ENCODE measurements at places on chromosomes 1 and 21. TPM values are rescaled to one million over a fixed set of nuclear protein-coding genes. Genes with fewer than 3 reads are reported as not detected.

DNA sequence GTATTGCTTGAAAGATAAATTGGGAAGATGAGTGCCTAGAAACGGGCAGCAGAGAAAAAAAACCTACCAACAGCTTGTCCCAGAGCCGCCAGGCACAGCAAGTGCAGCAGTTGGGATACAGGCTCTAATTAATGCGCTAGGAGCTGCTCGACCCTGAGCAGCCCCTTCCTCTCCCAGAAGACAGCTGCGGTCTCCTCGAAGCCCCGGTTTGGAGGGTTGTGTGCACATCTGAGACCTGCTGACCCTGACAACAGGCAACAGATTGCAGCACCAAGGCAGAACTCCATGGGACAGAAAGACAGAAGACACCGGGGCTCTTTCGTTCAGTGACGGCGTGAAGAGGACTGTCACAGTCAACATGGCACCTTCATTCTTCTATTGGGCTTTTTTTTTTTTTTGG lies 101.4 kb downstream of the TSEN15 start:
- DNase-seq = no peak

- DNase-seq = no peak
Measured at GRCh38 chr1:101592845-101593244, 356.0 kb downstream of the S1PR1 start.

DNA sequence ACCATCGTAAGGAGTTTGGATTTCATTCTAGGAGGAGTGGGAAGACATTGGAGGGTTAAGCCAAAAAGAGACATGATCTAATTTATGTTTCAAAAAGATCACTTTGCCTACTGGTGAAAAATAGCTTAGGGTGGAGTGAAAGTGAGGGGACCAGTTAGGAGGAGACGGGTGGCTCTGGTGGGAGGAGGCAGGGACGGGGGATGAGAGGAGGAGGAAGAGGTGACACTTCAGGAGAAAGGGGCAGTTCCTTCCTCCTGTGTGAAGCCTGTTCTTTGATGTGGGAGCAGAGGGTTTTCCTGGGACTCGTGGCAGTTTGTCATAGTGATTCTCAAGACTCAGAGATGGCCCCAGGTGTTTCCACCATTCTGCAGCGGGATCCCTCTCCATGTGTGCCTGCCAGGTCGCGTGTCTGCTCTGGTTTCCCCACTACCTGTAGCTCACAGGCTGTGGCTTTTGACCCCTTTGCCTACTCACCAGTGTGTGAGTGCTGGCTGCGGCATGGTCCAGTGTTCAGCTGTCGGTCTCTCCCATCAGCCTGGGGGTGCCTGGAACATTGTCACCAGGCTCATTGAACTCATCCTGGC lies 102.4 kb downstream of the CNIH3 start:
- no peak for DNase-seq

GRCh38 chr21:29674343-29674742 lies 265.5 kb downstream of the GRIK1 start:
- no peak for DNase-seq

Gene S100A12
- total RNA-seq = 1.3 TPM

Gene PTPRC
- 36.0 TPM for total RNA-seq

Gene SGIP1
- total RNA-seq = 6.6 TPM

Data from breast epithelium (tissue), 4 donors.